ENCODE measurements at places on chromosomes 2 and 18. TPM values are rescaled to one million over a fixed set of nuclear protein-coding genes. Genes with fewer than 3 reads are reported as not detected.

DNA sequence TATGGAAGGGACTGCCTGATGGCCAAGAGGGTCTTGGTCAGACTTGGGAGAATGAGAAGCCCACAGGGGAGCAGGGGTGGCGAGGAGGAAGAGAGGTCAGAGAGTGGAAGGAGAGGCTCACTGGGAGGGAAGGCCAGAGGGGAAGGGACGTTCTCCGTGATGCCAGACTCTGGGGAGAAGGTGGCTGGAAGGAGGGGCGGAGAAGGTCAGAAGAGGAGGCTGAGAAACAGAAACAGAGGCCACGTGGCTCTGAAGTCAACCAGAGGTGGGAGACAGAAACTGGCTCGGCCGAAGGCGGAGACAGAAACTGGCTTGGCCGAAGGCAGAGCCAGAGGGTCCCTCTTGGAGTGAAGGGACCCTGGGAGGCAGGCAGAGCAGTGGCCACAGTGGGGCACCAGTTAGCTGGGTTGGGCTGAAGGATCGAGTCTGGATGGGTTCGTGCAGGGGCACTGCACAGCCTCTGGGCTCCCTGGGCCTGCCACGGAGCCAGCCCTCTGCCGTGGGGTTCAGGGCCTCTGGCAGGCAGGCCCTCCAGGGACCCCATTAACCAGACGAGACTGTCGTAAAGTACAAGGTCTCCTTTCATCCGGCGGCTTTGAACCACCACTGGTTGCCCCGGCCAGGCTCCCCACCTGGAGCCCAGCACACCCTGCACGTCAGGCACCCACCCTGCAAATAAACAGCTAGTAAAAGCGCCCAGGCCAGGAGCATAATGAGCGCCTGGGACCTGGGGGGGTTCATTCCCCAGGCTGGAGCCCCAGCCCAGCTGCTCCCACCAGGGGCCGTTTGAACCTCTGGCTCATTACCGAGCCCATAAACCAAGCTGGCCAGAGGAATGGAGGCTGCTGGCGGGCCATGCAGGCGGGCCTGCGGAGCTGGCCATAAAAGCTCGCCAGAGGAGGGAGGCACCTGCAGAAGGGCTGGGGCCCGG lies 218.8 kb downstream of the DYSF start:
- DNase-seq: no peak

- DNase-seq: no peak
These were observed 264.1 kb downstream of the RPIA start for GRCh38 chr2:88955607-88956006.

GRCh38 chr2:127528487-127528886 lies 2.2 kb upstream of the IWS1 start:
- no peak for DNase-seq

DNA sequence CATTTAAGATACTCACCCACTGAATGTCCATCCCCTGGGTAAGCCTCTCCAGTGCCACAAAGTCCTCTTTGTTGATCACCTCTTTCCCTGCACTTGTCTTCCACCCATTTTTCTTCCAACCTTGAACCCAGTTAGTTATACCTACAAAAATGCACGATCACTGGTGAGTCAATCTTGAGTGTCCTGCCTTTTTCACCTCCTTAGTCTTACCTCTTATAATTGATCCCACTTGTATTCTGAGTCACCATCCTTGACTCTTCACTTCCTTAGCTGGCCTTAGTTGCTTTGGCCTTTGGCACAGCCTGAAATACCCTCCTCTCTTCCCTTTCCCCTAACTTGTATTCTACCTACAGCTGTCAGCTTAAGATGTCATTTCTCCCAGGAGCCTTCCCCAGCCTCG lies 10.2 kb downstream of the RNASEH1 start:
- no peak for DNase-seq

- DNase-seq: no peak
These were observed 47.4 kb upstream of the CYRIA start for GRCh38 chr2:16713011-16713423.

- no peak for DNase-seq
These were observed 23.5 kb downstream of the MAL start for GRCh38 chr2:95048825-95049682.

DNA sequence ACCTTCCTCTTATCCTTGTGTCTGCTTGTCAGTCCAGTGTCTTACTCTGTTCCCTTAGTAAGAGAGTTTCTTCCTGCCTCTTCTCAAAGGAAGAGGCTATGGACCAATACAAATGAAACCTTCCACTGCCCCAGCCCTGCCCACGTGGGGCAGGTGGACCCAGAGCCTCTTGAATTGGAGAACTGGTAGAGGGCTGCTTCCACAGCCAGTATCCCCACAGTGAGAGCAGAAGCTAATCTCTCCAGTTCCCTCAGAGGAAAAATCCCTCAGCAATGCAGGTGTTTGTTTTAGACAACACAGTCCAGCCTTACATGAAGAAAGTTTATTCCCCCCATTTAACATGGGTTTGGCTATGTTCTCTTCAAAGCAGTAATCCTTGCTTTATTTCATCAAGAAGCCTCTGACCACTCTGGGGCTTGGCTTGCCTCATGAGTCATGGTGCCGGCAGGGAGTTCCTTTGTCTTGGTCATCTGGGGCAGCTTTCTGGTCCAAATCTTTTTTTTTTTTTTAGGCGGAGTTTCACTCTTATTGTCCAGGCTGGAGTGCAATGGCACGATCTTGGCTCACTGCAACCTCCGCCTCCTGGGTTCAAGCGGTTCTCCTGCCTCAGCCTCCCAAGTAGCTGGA lies 6.5 kb upstream of the CYBRD1 start:
- DNase-seq: no peak

DNA sequence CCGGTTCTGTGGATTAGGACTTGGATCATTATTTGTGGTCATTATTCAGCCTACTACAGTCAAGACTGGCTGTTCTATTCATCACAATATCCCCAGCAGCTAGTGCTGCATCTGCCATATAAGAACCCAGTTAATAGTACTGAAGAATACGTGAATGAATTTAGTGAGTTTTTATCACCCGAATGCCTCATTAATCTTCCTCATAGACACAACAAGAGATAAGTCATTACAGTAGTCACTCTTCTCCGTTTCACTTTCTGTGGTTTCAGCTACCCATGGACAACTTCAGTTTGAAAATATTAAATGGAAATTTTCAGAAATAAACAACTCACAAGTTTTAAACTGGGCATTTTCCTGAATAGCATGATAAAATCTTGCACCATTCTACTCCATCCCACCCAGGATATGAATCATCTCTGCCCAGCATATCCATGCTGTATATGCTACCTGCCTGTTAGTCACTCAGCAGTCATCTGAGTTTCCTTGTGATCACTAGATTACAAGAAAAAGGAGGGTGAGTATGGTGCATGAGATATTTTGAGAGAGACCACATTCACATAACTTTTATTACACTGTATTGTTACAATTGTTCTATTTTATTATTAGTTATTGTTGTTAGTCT lies 363.7 kb upstream of the CHAC2 start:
- no peak for DNase-seq

DNA sequence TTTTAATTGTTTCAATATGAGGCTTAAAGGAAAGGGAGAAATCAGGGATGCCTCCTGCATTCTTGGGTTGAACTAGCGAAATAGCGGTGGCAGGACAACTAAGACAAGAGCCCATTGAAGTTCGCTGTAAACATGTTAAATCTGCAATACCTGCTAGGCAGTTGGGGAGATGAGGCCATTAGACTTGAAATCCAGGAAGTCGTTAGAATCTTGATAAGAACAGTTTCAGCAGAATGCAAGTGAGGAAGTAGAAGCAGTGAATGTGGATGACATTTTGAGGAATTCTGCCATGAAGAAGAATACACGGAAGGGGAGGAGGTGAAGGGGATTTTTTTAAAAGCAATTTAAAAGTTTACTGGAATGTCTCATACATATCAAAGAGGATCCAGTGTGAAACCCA lies 109.7 kb downstream of the LPIN1 start:
- no peak for DNase-seq

- DNase-seq: peak; percentile 25
These were observed 36.5 kb upstream of the ARMC9 start for GRCh38 chr2:231161877-231162329.

GRCh38 chr2:131322209-131322608 lies 41.8 kb downstream of the RAB6D start:
- no peak for DNase-seq

GRCh38 chr18:29531746-29532145 lies 1354.8 kb upstream of the CDH2 start:
- DNase-seq: no peak

DNA sequence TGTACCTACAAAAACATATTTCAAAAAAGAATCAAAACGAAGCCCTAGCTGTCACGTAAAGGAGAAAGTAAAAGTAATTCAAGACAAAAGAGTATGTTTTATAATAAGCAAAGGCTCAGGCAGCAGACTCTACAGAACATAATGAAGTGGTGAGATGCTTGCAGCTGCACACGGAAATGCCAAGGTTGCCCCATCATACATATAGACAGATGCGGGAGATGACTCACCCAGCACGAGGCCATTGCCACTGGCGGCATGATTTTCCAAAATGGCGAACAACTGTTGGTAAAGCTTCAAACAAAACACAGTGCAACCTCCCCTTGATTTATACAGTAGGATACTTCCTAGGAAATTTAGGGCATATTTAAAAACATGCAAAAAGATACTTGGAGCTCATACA lies 26.0 kb upstream of the C1QL2 start:
- DNase-seq: no peak

DNA sequence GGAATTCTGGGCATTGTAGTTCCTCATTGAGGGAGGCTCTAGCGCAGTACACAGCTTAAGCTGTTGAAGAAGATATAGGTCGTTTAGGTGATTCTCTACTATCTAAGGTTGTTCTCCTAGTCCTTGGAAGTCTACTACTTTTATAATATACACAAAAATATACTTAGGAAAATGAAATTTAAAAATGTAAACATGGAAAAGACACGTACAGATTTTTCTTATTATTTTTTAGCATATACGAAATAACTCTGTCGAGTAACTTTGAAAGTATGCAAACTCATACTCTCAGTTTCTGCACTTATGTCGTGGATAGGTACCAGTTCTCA lies 272 bp upstream of the FASTKD1 start:
- no peak for DNase-seq

DNA sequence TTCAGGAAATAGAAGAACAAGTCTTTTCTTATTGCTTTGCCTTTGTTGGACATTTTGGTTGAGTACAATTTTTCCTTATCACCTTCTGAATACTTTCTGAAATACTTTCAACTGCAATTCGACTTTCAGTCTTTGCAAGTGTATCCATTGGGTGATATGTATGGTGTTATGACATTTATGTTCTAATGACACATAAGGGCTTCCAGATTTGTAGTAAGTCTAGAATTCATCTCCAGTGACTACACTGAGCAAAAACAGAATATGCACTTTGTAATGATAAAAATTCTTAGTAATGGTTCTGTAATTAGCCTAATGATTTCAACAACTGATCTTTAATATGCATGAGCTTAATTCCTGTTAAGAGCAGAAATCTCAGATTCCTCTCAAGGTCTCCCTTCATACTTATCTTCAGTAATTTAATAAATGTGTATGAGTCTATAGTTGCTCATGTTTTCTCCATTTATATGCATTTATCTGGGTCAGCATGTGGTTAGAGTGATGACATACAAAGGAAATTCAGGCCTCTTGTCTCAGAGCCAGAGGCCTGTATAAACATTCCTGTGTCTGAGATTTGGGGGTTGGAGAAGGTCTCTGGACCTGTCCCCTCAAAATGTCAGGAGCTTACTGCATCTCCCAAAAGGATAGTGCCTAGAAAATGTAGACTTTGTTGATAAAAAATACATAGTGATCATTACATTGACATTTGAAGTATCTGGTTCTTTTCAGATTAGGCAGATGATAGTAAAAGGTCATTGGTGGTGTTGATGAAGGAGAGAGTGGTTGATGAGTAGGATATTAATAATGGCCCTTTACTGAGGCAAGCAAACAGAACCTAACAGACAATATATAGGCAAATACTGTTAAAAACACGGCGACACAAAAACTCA lies 114.9 kb downstream of the QPCT start:
- no peak for DNase-seq

- DNase-seq: no peak
These were observed 84.2 kb upstream of the DNER start for GRCh38 chr2:229798446-229799155.

GRCh38 chr2:118148809-118149208 lies 60.5 kb downstream of the INSIG2 start:
- no peak for DNase-seq

DNA sequence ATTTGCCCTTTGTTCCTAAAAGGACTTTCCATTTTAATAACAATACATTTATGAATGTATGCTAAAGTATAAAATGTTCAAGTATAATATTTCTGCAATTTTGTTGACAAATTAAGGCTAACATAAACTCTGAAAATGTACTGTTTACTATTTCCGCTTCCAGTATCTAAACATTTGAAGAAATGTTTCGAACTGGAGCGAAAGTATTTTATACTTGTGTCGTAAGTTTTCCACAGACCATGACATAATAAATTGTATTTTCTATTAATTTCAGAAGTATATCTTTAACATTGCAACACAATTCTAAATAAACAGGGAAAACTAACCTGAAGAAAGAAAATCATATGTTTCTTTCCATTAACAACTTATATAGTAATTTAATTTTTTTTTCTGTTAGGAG lies 146.3 kb downstream of the CALCRL start:
- no peak for DNase-seq

DNA sequence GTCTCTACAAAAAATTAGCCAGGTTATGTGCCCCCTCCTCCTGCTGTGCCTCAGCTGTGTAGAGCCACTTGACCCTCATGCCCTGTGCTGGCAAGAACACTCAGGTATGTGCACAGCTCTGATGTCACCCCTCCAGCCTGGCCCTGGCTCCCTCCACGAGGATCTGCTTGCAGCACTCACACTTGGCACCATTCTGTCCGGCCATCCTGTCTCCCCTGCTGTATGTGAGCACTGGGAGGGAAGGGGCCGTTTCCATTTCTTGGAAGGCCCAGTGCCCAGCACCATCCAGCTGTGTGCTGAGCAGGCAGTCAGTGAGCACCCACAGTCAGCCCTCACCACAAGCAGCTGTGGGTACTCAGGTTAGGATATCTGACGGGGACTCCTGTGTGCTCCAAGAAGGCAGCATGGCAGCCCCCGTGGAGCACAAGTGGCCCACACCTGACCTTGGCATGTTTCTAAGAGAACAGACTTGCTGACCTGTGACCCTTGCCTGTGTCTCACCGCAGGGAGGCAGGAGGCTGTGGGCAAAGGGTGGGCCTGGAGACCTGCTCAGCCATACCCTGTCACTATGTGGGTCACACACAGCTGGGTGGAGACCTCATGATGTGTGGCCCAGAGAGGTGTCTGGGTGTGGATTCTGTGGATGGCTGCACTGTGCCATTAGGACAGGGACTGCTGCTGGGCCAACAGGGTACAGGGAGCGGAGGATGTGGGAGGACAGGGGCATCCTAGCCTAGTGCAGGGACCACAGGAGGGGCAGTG lies 31.5 kb downstream of the USP34 start:
- no peak for DNase-seq

The CTNNA2 gene
- polyA plus RNA-seq: 0.72 TPM

The LTBP1 gene
- 24.2 TPM for polyA plus RNA-seq

The NDUFV2 gene
- 108 TPM for polyA plus RNA-seq

The CCT7 gene
- polyA plus RNA-seq: 850 TPM

The TEX44 gene
- not detected for polyA plus RNA-seq

The NEU2 gene
- not detected for polyA plus RNA-seq

The LIPG gene
- 0.33 TPM for polyA plus RNA-seq

The MAPK4 gene
- polyA plus RNA-seq: 0.01 TPM

The FLACC1 gene
- polyA plus RNA-seq: 0.07 TPM

The LAMA3 gene
- polyA plus RNA-seq: 19.4 TPM

The CPS1 gene
- 16.1 TPM for polyA plus RNA-seq

Measured in A549 (cell line).